Tongue (tissue), 3 donors: ENCODE measurements at places on chromosomes 3 and 15.

DNA sequence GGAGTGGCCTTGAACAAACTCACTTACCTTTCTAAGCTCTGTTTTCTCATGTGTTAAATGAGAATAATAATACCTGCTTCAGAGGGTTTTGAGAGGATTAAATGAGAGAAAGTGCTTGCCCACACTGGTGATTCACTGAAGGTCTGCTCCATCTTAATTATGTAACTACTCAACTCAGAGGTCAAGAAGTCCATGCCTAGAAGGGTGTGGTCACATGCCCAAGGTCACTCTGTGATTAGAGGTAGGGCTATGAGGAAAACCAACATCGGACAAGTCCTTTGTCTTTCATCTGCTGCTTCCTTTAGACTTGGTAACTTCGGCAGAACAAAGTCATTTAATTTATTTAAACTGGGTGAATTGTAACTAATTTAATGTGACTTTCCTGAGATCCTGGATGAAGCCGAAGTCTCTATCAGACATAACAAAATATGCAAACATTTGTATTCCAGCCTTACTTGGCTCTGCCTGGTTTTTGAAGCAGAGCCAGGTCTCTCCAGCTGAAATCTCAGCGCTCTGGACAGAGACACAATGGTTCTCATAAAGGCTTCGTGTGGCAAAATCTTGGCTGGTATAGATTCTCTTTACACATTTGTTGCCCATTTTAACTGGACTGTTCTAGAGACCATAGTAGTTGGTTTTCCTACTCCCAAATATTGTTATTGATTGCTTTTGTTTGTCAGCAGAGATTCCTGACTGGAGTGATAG is 3.0 kb downstream of the CHRNA7 start:
- peak; percentile 64 for DNase-seq

DNA sequence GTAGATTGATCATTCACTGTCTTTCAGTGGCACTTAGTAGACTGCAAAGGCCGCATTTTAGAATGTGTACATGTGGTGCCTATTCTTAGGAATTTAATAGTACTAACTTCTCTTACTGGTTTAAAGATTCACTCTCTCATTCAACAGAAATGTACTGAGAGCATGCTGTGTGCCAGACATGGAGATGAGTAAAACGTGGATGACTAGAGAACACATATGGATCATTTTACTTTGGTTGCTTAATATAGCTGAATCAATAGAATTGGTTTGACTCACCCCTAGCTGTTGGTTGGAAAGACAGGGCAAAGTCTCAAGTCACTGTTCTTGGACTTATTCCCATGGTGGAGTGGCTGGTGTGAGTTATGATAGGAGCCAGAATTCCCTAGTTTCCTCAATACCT is 109.1 kb upstream of the TNFAIP8L3 start:
- no peak for DNase-seq

DNA sequence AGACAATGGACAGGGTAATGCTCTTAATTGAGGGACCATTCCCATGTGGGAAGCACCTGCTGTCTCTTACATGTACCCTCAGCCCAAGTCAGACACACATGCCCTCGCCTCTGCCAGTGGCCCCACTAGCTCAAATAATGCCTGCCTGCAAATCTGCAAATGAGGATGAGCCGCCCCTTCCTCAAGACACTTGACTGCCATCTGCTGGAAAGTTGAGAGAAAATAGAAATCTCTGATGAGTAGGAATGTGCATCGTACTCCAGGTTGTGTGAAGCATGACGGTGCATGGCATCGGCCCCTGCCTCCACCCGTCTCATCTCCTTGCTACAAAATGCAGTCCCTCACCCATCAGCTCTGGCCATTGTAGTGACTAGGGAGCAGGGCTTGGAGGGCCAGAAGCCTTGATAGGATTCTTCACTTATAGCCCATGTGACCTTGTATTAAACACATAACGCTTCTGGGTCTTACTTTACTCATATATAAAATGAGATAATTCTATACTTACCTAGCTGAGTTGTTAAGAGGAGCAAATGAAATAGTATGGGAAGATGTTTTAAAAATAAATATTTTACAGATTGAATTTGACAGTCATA is 6.3 kb upstream of the SCN5A start:
- DNase-seq = peak; percentile 74

GRCh38 chr3:100650651-100651619 is 41.5 kb downstream of the ADGRG7 start:
- peak; percentile 7 for DNase-seq

GRCh38 chr3:24255414-24255813 is 239.2 kb downstream of the THRB start:
- no peak for DNase-seq

- DNase-seq = no peak
Observed at GRCh38 chr3:142657033-142657432, 60.8 kb downstream of the PLS1 start.

DNA sequence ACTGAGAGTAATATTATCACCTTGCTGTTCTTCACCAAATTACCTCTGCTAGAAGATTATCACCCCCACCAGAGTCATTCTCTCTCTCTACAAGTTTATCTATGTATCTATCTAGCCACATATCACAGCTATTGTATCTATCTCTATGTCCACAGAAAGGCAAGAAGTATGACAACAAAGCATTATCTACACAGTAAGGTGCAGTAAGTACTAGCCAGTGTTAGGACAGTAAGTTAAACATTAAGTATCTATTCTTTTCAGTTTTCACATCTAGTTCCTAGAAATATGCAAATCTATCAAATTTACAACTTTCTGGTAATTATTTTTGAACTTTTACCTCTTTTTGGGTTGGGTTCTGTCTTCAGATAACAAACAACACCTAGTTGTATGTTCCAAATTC is 26.5 kb upstream of the XXYLT1 start:
- no peak for DNase-seq

DNA sequence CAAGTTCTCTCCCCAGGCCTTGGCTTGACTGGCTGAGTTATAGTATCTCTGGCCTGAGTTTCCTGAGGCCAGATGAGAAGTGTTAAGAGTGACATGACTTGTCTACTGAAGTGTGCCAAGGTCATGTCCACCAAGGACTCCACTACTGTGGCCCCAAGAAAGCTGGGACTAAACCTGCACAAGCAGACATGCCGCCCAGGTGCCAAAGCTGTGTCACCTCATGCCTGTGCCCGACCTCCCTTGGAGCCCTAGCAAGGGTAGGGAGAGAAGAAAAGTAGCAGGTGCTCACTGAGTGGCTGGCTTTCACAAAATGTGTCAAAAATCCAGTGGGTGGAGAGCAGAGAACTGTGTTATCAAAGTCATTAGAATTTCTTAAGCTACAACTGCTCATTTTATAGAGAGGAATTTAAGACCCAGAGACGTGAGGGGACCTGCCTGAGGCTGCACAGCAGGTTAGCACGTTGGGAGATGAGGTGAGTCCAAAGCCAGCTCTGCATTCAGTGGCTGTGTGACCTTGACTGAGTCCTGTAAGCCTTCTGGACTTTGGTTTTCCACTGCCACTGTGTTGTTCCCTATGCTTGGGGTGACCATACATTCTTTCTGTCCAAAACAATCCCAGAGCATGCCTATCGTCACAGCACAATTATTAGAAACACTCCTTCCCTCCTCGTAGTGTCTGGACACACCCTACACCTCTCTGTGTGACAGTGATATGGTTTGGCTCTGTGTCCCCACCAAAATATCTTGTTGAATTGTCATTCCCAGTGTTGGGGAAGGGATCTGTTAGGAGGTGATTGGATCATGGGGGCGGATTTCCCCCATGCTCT is 5.0 kb upstream of the LYSMD4 start:
- no peak for DNase-seq

- no peak for DNase-seq
Observed at GRCh38 chr15:33864360-33865075, 103.8 kb upstream of the CHRM5 start.
